Right lung (tissue), 10 donors: ENCODE measurements at places on chromosomes 12 and 14. TPM values are rescaled to one million over a fixed set of nuclear protein-coding genes. Genes with fewer than 3 reads are reported as not detected.
A peak's percentile ranks its signal among the peaks of the same experiment; 100 is the strongest.

- no peak for DNase-seq
These were observed 12.4 kb downstream of the BEST3 start for GRCh38 chr12:69686731-69687130.

- no peak for DNase-seq
These were observed 27.8 kb downstream of the LRTM2 start for GRCh38 chr12:1848146-1848545.

The PKP2 gene
- 4.4 TPM for polyA plus RNA-seq

The KCNA5 gene
- 1.3 TPM for polyA plus RNA-seq

- DNase-seq = no peak
These were observed 76.4 kb upstream of the FAR2 start for GRCh38 chr12:29072631-29073030.

DNA sequence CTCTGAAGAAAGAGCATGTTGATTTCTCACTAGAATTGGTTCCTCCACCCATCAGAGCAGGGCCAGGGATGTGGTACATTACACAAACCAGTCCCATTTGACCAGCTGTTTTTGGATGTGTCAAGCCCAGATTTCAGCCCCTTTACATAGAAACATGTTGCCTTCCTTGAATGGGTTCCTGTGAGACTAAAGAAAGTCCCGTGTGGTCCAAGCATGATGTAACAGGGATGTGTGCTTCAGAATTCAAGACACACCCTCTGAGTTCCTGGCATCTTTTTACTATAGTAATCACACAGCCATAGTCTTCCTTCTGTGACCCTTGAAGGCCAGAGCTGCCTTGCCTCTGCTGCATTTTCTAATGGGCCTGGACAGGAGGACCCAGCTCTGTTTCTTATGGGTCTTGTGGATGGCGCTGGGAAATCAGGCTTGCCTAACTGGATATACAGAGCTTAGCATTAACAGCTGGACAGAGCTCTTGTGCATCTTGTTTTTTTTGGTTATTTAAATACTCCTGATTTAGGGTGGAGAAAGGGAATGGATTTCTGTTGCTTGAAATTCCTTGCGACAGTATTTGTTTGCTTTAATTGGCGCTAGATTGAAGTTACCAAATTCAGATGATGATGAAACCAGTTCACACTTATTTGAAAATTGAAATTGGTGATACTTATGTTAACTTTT, 341.0 kb downstream of the ZFP36L1 start:
- DNase-seq = no peak

The KRT83 gene
- polyA plus RNA-seq = not detected

The NOPCHAP1 gene
- polyA plus RNA-seq = 13.8 TPM

The BRMS1L gene
- 22.0 TPM for polyA plus RNA-seq

The STYK1 gene
- polyA plus RNA-seq = 0.60 TPM

The TEX52 gene
- polyA plus RNA-seq = 4.4 TPM

DNA sequence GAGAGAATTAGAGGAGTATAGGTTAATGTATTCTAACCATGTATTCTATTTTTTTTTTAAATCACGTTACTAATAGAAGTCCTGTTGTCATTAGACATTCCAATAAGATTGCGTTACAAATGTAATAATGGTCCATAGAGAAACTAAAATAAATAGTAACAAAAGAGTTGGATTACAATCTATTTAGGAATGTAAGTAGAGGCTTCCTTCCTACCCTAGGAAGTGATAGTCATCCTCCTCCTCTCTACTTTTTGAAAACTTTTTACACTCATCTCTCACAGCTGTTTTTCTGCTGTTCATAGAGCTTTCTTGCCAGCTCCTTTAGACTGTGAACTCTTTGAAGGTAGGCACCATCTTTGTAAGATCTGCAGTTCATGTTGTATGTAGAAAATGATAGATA, 23.6 kb downstream of the TRHDE start:
- no peak for DNase-seq

DNA sequence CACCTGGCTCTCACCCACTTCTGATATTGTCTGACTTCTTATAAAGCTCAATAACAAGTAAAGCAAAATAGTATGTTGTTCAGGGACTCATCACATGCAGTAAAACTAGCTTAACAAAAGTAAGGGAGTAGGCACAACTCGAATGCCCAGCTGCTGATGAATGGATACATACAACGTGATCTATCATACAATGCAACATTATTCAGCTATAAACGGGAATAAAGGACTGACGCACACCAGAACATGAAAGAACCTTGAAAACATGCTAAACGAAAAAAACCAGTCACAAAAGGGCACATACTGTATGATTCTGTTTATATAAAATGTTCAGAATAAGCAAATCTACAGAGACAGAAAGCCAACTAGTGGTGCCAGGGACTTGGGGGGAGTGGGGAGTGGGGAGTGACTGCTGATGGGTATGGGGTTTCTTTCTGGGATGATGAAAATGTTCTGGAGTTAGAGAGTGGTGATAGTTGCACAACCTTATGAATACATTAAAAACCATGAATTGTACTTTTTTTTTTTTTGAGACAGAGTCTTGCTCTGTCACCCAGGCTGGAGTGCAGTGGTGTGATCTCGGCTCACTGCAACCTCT, 11.1 kb downstream of the PLBD2 start:
- DNase-seq = peak; percentile 17

- DNase-seq = no peak
These were observed 120.7 kb downstream of the HECTD4 start for GRCh38 chr12:112261559-112261958.

DNA sequence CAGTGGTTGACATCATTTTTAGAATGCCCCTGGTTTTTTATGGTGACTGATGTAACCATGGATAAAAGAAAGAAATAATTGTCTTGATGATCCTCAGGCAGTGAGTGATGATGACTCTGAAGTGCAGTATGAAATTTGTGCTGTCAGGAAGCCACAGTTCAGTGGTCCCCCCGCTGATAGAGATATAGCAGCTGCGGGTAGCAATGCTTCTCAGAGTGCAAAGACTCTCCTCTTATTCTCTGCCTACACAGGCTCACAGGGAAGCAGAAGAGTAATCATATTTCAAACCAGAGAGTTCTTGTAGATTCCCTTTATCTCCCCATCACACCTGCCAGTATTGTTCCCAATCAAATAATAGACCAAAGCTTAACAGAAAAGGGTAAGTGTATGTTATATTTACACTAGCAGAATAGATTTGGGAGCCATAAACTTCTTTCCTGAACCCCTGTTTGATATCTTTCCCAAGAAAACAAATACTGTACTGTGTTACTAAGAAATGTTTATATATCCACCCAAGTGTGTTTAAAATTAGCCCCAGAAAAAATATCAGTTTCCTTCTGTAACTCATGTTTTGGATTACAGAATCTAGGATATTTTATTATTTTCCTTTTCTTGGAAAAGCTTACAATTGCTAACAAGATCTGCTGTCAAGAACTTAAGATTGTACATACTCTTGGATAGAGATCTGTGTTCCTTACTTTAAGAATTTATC, 1817.4 kb upstream of the FLRT2 start:
- DNase-seq = no peak

GRCh38 chr12:120680165-120680738, 6.7 kb upstream of the MLEC start:
- no peak for DNase-seq

DNA sequence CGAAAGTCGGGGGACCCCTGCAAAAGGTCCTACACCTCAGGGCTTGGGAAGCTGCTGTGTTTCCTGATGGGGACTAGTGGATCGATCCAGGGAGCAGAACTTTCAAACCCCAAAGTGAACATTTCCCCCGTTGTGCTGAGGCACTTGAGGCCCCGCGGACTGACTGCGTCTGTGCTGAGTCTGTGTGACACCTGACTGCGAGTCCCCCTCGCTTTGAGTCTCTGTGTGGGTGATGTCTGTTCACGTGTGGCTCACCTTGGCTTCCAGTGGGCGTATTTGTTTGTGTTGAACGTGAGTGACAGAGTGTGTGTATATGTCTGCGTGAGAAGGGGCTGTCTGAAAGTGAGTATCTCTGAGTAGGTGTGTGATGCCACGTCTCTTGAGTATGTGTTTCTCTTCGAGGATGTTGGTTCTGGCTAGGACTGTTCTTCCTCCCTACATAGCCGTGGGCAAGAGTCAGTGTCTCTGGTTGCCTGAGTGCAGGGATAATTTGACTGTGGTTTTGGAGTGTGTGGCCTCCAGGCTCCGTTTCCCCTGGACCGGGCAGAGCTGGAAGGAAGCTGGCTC, 1.3 kb downstream of the TEAD4 start:
- no peak for DNase-seq

DNA sequence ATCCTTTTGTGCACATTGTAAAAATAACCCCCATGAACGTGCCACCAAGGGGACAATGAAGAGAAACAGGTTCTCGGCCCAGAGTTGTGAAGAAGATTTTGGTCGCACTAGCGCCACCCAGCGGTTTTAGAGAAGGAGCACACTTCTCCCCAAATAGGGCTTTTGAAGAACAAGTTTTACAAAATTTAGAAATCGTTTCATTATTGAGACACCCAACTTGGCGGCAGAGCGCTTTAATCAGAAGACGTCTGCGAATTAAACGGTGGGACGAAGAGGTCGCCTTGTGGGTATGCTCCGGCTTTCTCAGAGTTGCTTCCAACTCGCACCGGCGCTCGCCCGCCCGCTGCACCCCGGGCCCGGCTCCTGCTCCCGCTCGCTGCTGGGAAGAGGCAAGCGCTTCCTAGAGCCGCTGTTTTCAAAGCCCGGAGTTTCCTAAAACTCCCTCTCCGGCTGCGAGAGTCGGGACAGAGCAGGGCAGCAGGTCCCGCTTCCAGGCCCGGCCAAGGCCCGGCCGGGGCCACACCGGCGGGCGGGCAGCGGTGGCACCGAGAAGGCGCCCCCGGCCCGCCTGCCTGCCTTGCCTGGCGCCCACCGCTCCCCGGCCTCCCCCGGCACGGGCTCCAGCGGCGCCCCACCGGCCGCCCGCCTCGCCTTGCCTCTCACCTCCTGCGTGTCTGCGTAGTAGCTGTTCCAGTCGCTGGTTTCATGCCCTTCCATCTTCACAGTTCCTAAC, 645 bp downstream of the FOXA1 start:
- peak; percentile 76 for DNase-seq

DNA sequence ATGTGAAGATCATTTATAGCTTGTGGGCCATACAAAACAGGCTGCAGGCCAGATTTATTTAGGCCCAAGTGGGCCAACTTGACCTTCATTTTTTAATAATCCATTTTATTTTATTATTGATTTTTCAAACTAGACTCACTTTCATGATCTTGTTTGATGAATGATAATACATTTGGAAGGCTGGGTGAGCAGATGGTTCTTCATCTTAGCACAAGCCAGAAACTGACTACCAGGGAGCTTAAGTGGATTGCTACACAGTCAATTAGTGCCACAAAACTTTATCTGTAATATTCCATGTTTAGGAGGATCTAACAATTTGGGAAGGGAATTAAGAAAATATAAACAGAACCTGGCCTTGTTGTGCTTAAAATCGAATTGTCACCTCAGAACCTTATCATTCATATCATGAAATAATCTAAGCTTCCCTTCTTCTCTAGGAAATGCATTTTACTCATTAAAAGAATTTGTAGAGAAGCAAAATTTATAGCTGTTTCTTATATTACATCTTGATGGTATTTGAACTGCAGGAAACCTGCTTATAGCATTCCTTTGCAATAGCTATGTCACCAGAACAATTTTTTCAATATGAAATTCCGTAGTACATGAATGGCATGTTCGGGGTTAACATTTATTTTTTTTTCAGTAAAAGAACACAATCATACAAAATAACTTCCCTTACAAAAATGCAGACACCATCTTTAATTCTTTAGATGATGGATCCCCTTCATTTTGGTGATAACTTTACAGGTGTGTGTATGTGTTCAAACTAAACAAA, 62.0 kb upstream of the CSRP2 start:
- no peak for DNase-seq

DNA sequence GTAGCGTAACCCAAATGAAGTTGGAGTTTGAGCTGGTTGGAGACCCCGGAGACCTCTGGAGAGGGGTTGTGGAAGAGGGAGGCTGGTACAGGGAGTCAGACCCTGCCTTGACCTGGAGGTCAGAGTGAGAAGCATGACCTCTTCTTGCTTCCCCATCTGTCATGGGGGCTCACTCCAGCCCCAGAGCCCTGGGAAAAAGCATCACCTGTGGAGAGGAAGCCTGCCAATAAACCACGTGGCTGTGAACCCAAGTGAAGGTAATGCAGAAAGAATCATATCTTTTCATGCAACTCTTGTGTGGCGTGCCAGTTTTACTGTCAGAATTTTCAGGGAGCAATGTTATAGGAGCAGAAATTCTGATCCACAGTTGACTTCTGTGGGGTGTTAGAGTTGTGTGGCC, 178.5 kb upstream of the PRICKLE1 start:
- no peak for DNase-seq

DNA sequence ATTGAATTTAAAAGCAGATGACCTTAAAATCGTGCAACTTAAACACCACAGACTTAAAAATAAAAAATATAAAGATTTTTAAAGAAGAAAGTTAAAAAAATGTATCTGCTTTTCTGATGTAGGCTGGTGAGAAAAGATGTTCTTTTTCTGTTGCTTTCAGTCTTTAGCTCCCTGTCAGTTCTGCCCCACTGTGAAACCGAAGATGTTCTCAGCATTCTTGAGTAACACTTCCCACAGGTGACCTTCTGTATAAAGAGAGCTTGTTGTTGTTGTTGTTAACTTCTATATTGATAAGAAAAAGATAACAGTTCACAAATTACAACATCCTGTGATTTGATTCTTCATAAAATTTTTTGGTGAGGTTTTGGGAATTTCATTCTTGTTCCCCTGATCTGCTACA, 377.9 kb upstream of the RGS6 start:
- no peak for DNase-seq

The GLIPR1L1 gene
- 0.61 TPM for polyA plus RNA-seq

The PRICKLE1 gene
- 40.4 TPM for polyA plus RNA-seq

DNA sequence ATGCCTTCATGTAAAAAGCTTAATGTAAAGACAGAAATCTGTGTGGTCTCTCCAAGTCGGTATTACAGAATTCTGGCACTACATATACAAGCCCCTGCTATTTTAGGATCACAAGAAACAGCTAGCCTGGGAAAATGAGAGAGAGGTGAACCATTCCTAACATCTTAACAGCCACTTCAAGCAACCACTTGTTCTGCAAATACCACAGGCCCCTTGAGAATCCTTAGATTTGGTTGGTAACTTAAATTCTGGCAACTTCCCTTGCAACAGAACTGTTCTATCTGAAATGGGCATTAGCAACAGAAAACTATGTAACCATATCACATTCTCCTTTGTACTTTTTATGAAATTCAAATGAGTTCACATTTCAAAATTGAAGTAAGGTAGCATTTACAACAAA, 68.5 kb downstream of the SPPL3 start:
- no peak for DNase-seq

The TPPP2 gene
- 0.23 TPM for polyA plus RNA-seq

- no peak for DNase-seq
These were observed 235.9 kb upstream of the KITLG start for GRCh38 chr12:88816201-88816600.

The LPCAT3 gene
- polyA plus RNA-seq = 62.9 TPM

- DNase-seq = no peak
These were observed 12.2 kb upstream of the KRT86 start for GRCh38 chr12:52262286-52262685.

- DNase-seq = no peak
These were observed 42.8 kb upstream of the RNASE3 start for GRCh38 chr14:20848316-20848954.

GRCh38 chr12:109501299-109501698, 23.9 kb downstream of the UBE3B start:
- no peak for DNase-seq

The AICDA gene
- not detected for polyA plus RNA-seq

The MGAT2 gene
- polyA plus RNA-seq = 8.6 TPM
